Progenitor cell of endocrine pancreas (in vitro differentiated cells): ENCODE measurements at places on chromosomes 6 and 20. TPM values are rescaled to one million over a fixed set of nuclear protein-coding genes. Genes with fewer than 3 reads are reported as not detected.

WFDC8 gene
- total RNA-seq, result not detected in 2 replicates

KIF25 gene
- total RNA-seq, result not detected in 2 replicates

EFHC1 gene
- total RNA-seq, result 36.0 and 43.6 TPM in 2 replicates

ALDH8A1 gene
- 0.40 and 1.5 TPM in 2 replicates for total RNA-seq

TNF gene
- not detected in 2 replicates for total RNA-seq

SEMG1 gene
- total RNA-seq, result not detected in 2 replicates

HSPA1A gene
- 52.5 and 56.6 TPM in 2 replicates for total RNA-seq

E2F1 gene
- total RNA-seq, result 26.2 and 26.5 TPM in 2 replicates

HTR1E gene
- total RNA-seq, result 0.13 TPM in 1 of 2 replicates, not detected in the other

CALHM5 gene
- 0.05 and 0.09 TPM in 2 replicates for total RNA-seq

IP6K3 gene
- 0.14 and 0.29 TPM in 2 replicates for total RNA-seq

FAM162B gene
- 1.5 and 2.5 TPM in 2 replicates for total RNA-seq

BHLHE23 gene
- total RNA-seq, result not detected in 2 replicates

TTLL9 gene
- total RNA-seq, result 2.4 TPM in 2 replicates

NKAPL gene
- 0.24 TPM in 1 of 2 replicates, not detected in the other for total RNA-seq

ZFP57 gene
- total RNA-seq, result 0.14 TPM in 1 of 2 replicates, not detected in the other

HLA-DPB1 gene
- total RNA-seq, result 13.5 and 17.9 TPM in 2 replicates

THEMIS gene
- total RNA-seq, result not detected in 2 replicates

CNR1 gene
- total RNA-seq, result 23.8 and 26.2 TPM in 2 replicates

MUC22 gene
- not detected in 2 replicates for total RNA-seq

MCCD1 gene
- total RNA-seq, result not detected in 2 replicates

B4GALT5 gene
- 58.6 and 58.8 TPM in 2 replicates for total RNA-seq

CLPSL2 gene
- not detected in 2 replicates for total RNA-seq

UBD gene
- 1.9 and 2.6 TPM in 2 replicates for total RNA-seq

SLC26A8 gene
- total RNA-seq, result not detected in 2 replicates

TCF21 gene
- total RNA-seq, result not detected in 2 replicates

BANF2 gene
- not detected in 2 replicates for total RNA-seq

MOXD1 gene
- 8.4 and 8.9 TPM in 2 replicates for total RNA-seq

C6orf163 gene
- 5.7 and 7.1 TPM in 2 replicates for total RNA-seq

LBP gene
- total RNA-seq, result not detected in 2 replicates

BNIP5 gene
- total RNA-seq, result 0.07 and 0.10 TPM in 2 replicates

CST2 gene
- not detected in 2 replicates for total RNA-seq

KCNS1 gene
- 0.07 and 0.12 TPM in 2 replicates for total RNA-seq

FAM120B gene
- 46.2 and 49.3 TPM in 2 replicates for total RNA-seq

SLC35F1 gene
- 4.5 and 5.1 TPM in 2 replicates for total RNA-seq

MYMX gene
- total RNA-seq, result not detected in 2 replicates

BCAS4 gene
- 8.5 and 8.9 TPM in 2 replicates for total RNA-seq

APOM gene
- 7.1 and 7.5 TPM in 2 replicates for total RNA-seq

GSTA3 gene
- not detected in 2 replicates for total RNA-seq

CLVS2 gene
- 0.34 and 0.69 TPM in 2 replicates for total RNA-seq

NUDT3 gene
- total RNA-seq, result 20.6 and 23.4 TPM in 2 replicates
